ENCODE measurements at places on chromosomes 6 and 20.

DNA sequence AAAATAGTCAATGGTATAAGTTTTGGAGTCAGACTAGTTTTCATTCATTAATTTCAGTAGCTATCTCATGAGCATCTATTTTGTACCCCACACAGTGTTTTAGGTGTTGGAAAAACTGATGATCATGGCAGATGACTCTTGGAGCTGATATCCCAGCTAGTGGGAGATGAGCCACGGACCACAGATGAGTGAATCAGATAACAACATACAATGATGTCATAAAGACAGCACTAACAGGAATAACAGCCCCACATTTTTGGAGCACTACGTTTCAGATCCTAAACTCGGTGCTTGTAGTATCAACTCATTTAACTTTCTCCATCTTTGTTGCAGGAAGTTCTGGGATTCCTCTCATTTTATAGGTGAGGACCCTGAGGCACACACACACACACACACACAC is 67.8 kb upstream of the EDN3 start:
- DNase-seq = no peak

DNA sequence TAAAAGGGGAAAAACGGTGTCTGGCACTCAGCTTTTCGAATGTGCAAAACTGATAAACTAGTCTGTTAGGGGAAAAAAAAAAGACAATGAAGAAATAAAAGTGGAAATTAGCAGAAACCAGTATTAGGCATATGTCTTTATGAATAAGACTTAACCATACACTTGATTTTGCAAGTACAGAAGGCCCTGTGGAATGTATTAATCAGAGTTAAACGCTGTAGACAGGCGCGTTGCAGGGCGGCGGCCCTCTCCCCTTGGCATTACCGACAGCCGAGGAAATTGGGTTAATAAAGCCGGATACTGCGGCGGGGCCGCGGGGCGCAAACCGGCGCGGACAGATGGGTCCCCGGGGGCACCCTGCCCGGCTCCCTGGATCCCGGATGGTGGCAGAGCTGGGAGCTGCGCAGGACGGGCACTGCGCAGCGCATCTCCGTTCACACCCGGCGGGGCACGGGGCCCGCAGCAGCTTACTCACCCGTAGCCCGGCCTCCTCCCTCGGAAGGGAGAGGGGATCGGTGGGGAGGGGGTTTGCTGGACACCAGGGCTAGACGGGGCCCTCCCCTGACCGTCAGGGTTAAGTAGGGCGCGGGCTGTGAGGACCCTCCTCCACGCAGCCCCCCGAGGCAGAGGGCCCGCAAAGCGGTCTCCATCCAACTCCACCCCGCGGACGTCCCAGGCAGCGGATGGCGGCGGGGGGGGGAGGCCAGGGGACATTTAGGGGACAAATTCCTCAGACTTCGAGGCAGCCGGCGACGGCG is 2.0 kb downstream of the BHLHE23 start:
- DNase-seq = no peak

GRCh38 chr6:90123831-90124230 is 172.8 kb downstream of the BACH2 start:
- no peak for DNase-seq

DNA sequence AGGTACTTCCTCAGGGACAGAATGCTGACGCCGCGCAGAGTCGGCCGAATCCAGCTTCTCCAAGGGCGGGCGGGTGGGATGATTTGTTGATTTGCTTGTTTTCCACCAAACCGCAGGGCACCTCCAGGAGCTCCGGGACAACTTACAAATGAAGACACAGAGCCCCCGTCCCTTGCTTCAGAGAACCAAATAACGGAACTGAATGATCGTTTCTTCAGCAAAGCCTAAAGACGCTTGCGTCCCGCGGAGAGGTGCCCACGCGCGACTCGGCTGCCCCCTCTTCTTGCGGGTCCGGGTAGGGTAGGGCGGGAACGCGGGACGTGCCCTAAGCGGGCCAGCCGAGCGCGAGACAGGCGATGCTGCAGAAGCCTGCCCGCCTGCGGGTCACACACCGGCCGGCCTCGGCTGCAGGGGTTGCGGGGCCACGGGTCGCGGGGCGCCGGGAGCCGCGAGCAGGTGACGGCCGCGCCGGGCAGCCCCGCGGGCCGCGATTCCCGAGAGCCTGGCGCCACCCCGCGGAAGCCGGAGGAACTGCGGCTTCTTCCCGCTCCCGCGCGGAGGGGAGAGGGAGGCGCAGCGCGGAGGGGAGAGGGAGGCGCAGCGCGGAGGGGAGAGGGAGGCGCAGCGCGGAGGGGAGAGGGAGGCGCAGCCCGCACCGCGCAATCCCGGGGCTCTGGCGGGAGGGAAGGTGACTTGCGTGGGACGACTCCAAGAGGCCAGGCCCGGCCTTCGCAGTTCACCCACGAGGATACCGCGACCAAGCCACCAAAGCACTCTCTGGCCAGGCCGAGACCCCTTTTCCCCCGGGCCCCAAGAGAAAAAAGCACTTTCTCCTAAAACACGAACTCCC is 7.7 kb upstream of the FOXF2 start:
- no peak for DNase-seq

GRCh38 chr6:7101290-7101689 is 6.5 kb upstream of the RREB1 start:
- no peak for DNase-seq

GRCh38 chr6:7282097-7282906 is 30.7 kb downstream of the SSR1 start:
- no peak for DNase-seq

GRCh38 chr6:151757506-151757955 is 50.0 kb upstream of the ESR1 start:
- no peak for DNase-seq

DNA sequence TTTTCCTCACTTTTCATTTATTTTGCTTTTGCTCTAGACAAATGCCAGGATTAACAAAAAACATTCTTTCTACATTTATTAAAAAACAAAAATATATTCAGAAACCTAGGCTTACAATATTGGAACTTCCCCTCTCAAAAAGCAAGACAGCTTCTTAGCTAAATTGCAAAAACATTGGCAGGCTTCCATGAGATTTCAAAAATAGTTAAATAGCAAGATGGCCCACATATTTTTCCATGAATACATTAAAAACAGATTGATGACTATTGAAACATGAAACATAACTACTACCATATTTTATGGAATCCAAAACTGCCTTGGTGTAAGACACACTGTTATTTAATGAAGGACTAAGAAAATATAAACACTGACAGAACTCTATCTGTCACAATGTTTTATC is 92.0 kb downstream of the LY86 start:
- DNase-seq = no peak

GRCh38 chr20:20668639-20669038 is 43.8 kb downstream of the RALGAPA2 start:
- no peak for DNase-seq

GRCh38 chr6:404685-405423 is 13.3 kb downstream of the IRF4 start:
- no peak for DNase-seq

All from left hindlimb (tissue), 1 donor.